SW 1271 (cell line): ENCODE measurements at places on chromosomes 5 and 9.

DNA sequence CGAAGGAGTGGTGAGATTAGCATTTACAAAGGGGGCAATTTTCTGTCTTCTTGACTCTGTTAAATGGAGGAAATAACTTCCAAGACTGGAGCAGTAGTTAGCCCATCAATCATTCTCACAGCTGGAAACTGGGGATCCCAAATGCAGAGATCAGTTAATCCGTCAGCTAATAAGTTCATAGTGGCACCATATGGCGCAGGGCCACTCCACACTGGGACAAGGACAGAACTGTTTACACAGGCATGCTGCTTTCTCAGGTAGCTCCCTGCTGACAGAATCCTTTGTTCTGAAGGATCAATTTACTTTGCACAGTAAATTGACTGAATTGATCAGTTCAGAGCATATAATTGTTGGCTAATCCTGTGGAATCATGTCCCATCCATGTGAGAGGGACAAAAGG, 395.7 kb downstream of the TMEM161B start:
- DNase-seq, result no peak

DNA sequence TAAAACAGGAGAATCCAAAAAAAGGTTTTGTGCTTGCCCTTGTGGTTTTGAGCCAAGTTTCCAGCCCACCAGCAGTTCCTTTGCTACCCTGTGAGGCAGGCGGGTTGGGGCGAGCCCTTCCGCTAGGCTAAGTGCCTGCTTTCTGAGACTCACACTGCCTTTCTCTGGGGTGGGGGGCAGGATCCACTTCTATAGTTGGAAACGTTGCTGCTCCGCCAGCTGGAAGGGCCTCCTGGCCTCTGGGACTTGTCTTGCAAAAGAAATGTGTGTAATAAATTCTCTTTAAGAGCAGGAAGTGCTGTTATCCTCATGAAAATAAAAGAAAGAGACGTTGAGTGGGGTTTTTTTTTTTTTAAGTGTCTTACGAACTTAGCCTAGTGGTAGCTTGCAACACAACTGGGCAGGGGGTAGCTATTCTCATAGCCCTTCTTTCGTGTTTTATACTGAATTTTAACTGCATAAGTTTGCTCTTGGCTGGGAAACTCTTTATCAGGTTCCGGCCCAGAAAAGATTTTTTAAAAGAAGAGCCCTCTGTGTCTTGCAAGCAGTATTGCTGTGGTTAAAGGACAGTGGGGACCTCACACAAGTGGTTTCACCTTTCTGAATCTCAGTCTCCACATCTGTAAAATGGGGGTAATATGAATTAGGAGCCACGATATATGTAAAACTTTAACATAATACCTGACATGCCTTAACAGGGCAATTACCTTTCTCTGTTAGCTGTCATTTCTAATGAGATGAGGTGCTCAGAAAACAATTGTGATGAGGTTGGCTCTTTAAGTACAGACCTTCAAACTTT, 19.8 kb downstream of the JADE2 start:
- DNase-seq, result no peak

DNA sequence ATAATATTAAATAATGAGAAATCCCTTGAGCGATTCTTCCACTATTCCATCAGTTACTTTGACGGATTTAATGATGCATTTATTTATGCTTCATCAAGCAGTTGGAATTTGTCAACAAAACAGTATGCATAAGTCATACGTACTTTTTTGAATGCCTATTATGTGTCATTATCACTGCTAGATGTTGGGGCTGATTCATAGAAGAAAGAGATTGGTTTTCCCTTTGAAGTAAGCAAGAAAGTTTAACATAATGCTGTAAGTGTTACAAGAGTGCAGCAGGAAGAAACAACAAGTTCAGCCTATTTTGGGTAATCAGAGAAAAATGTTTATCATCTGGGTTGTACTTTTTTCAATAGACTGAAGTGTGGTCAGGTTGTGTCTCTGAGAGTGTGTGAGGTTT, 121.2 kb upstream of the RANBP3L start:
- DNase-seq, result no peak

- no peak for DNase-seq
Measured at GRCh38 chr9:36492865-36493264, 79.8 kb upstream of the MELK start.

DNA sequence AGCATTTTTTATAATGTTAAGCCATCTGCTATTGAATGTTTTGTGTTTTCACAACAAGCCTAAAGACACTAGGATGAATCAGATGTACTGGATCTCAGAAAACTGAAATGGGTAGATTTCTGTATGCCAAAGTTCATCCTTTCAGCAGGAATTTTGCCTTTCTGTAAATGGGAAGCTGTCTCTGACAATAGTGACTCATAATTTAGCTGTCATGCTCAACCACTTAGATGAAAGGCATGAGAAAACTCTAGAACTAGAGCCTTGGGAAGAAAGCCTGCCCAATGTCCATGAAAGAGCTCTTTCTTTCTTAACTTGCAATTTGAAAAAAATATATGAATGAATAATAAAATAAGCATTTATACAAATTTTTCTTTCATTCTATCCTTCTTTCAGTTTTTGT, 616.0 kb upstream of the EDIL3 start:
- DNase-seq, result no peak

DNA sequence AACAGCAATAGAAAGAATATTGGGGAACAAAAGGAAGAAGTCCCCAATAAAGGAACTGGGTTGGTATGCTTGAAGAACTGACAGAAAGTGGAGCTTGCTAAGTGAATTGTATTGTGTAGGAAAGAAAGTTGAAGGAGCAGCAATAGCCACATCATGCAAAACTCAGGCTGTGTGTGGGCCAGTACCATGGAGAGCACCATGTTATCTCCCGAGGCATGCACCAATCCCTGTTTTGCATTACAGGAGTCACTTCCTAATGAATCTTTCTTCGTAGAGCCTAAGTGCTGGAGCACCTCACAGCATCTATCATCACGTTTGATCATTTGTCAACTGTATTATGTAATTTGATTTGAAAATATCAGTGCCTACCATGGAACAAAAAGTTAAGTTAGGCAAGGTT, 137.7 kb upstream of the NMUR2 start:
- DNase-seq, result no peak

DNA sequence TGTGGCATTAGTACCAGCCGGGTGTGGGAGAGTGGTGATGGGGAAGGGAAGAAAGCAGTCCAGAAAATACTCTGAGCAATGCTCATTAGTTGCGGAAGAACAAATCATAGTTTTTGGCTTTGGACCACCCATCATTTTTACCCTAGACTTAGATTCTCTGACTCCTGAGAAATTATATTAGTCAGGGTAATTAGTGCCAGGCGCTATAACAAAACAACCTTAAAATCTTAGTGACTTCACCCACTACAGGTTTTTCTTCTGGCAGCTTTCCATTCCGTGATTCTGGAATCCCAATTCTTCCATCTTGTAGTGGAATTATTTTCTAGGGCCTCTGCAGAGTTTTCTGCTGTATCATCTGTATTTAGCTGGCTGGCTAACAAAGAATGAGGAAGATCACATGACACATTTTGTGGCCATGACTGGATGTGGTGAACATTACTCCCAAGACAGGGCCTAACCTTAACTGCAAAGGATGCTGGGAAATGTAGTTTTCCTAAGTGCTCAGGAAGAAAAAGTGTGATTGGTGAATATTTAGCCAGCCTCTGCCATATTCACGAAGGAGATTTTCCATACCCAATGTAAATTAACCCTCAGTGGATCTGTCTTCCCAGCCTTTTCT, 373.0 kb upstream of the MEF2C start:
- DNase-seq, result no peak

DNA sequence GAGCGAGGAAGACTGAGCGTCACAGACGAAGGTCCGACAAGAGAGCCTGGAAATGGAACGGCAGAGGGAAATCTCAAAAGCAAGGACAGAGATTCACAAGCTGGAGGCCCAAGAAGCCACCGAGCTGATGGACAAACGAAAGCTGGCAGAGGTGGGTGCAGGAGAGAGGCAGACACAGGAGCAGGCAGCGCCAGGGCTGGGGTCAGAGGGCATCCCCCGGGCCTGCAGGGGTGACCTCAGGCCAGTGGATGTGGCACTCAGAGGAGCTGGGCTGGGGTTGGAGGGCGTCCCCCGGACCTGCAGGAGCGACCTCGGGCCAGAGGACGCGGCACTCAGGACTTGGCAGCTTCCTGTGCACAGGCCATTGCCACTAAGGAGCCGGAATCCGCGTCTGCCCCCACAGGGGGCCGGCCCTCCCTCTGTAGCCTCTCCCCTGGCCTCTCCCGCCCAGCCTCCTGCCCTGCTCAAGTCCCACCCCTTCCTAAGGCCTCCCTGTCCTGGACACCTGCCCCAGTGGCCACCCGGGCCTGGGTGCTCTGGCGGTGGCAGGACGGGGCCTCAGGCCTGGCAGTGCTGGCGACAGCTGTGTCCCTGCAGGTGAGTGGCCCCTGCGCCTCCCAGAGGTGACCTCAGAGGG, 40.4 kb downstream of the EXD3 start:
- no peak for DNase-seq

GRCh38 chr5:1777281-1778137, 22.1 kb downstream of the MRPL36 start:
- DNase-seq, result no peak

DNA sequence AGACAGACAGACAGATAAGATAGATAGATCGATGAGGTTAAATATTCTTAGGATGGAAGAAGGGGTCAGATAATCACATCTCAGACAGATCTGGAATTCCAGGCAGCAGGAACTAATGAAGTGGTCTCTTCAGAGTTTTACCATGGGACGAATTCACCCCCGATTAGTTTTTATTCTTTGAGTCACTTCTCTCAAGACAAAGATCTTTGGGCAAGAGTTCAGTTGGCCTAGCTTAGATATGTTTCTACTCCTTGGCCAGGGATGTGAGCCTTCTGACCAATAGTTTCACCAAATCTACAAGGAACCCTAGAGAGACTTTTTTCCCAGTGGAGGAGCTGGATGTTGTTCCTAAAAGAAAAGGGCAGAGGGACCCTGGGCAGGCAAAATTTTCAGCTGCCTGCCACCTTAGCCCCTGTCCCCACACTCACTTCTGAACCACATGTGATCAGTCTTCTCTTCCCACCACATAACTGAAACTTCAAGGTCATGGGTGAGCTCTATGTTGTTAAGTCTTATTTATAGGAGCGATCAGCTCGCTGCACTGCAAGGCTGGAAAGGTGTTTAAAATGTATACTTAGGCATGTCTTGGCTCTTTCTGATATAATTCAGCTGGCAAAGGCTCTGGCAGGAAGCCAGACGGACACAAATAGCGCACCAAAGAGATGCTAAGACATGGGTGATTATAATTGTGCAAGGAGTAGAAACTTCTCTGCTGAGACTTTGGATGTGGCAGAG, 132.9 kb downstream of the PALM2AKAP2 start:
- DNase-seq, result no peak

- DNase-seq, result no peak
Measured at GRCh38 chr9:78234810-78235209, 1.1 kb upstream of the CEP78 start.

GRCh38 chr5:16842896-16843295, 93.2 kb downstream of the MYO10 start:
- no peak for DNase-seq

- peak; percentile 40 for DNase-seq
Measured at GRCh38 chr5:5270958-5271785, 131.0 kb downstream of the ADAMTS16 start.

- no peak for DNase-seq
Measured at GRCh38 chr5:78908173-78909061, 76.7 kb downstream of the ARSB start.

- DNase-seq, result no peak
Measured at GRCh38 chr5:130425424-130425823, 521.2 kb downstream of the CHSY3 start.

DNA sequence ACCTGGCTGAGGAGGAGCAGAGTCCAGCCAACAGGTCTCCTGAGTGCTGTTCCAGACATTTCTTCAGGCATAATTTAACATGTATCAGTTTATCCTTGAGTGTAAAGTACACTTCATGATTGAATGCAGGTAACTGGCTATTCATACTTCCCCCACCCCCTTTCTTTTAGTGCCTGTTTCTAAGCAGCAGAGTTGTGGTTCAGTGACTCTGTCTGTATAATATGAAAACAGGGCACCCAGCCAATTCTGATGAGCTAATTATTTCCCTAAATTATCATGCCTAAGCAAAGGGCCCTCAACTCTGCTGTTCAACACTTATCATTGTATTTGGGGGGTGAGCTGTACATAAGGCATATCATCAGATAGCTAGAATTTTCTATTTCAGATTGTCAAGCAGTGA, 51.9 kb upstream of the ZSWIM6 start:
- peak; percentile 34 for DNase-seq

- DNase-seq, result no peak
Measured at GRCh38 chr5:77066184-77066583, 20.9 kb downstream of the ZBED3 start.

DNA sequence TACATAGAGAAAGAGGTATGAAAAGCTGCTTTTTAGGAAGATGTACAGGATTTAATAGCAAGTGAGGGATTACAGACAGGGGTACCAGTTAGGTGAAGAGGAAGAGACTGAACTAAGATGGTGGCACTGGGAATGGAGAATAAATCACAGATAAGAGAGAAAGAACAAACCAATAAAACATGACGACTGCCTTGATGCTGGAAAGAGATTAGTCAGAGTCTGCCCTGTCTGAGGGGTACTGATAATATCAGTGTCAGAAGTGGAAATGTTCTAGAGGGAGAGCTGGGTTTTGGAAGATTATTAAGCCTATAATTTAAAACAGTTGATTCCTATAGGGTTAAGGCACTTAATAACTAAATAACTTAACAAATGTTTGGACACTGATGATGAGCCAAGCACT, 77.7 kb downstream of the NR2F1 start:
- no peak for DNase-seq

GRCh38 chr5:10091701-10092100, 158.0 kb downstream of the ATPSCKMT start:
- DNase-seq, result no peak

DNA sequence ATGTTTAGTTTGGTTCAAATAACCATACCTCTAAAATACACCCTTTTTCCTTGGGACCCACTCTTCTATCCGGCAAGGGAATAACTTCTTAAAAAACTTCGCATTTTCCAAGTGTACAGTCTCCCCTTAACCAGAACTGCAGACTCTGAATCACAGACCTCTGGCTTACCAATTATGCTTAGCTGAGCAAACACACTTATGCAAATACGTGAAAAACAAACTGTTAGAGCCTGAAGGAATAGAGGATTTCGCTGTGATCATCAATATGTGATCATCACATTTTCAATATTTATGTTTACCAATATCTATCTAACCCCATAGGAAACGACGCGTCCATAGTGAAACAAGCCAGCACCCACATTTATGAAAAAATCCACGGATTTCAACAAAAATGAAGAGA, 1.3 kb downstream of the LPAR1 start:
- no peak for DNase-seq

DNA sequence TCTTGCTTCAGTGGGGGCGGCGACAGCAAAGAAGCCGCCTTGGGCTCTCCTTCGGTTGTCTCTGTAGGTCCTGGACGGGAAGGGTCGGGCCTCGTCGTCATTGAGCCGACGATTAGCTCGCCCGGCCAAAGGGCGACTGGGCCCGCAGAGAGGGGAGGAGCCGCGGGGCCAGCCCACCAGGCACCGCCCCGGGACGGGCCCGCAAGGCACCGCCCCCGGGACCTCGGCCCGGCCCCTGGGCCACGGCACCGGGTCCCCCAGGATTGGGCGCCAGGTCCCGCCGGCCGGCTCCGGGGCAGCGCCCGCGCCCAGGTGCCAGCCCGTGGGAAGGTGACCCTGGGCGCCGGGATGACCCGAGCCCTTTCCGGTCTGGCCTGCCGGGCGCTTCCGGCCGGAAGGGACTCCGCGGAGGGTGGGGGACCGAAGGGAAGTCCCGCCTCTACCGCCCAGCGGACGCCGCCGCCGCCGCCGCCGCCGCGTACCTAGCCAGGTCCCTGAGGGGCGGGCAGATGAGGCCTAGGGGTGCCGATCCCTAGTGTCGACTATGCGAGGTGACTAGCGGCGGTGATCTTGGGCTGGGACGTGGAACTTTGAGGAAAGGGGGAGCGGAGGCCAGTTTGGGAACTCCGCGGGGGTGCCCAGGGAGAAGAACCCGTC, at the start of the genes GBA2 and RGP1:
TSS of gene GBA2 (minus strand) at position 371 of the 657 bp plus-strand sequence. CDS start 524 bp downstream, outside the sequence.
TSS of gene RGP1 (plus strand) at position 430 of the 657 bp plus-strand sequence. CDS start 469 bp downstream, outside the sequence.
- DNase-seq, result peak; percentile 48
